ENCODE measurements at places on chromosomes 4 and X.

DNA sequence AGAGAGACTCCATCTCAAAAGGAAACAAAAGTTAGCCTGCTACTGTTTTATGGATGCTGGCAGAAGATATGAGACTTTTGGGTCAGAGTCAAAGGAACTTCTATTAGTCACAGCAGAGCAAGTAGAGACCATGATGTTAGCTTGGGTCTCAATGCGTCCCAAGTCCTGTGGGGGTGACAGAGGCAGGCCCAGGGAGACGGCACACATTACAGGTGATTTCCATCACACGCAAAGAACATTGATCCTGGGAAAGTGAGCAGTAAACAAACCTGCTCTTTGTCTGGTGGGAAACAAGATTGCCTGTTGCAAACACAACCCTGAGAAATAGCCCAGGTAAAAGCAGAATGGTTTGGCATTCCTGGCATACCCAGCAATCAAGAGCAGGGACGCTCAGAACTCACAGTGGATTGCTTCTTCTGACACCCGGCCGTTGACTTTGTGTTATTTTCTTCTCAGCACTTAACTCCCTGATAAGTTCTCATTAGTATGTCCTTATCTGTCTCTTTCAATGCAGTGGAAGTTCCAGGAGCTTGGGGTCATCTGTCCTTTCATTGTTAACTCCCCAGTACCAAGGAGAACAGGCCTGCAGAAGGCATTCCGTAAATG is 51.2 kb upstream of the LGI2 start:
- no peak for DNase-seq

DNA sequence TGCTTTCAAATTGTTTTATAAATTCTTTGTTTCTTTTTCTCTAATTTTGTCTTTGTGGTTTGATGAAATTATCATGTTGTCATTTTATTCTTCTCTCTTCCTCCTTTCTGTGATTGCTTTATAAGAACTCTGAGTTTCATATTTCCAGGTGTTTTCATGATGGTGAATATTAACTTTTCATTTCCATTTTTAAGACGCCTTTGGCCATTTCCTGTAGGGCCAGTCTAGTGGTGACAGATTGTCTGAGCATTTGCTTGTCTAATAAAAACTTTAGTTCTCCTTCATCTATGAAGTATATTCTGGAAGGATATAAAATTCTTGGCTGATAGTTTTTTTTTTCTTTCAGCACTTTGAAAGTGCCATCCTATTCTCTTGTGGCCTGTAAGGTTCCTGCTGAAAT is 128.1 kb downstream of the FAM13A start:
- DNase-seq: no peak

DNA sequence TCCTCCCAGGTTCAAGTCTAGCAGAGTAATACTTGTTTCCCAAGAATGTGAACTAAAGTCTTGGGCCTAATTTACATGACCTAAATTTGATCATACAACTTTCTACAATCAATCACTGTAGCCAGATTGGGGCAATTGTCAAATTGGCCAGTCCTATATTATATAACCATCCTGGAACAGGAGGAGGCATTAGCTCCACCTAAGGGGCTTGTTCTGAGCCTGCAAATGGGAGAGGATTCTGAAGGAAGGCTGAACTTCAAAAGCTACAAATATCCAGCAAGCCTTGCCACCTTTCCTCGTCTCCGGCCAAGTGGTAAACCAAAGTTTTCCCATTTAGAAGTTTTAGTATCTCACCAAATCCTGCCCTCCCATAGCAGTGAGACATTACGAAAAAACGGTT is 1289.6 kb upstream of the TENM3 start:
- no peak for DNase-seq

DNA sequence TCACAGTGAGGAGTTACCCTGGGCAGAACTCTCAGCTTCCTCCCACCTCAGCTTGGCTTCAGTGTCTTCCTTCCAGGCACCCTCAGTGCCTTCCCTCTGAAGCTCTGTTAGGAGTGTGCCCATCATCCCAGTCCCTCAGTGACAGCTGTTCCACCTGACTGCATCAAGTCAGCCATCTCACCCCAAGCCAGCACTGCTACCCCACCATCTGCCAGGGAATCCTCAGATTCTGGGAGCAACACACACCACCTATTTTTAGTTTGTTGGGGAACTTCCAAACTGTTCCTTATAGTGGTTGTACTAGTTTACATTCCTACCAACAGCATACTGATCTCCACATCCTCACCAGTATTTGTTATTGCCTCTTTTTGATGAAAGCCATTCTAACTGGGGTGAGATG is 182.9 kb downstream of the RELL1 start:
- no peak for DNase-seq

All from T47D (cell line).